Astrocyte (in vitro differentiated cells and primary cell): ENCODE measurements at places on chromosomes 7 and 10. TPM values are rescaled to one million over a fixed set of nuclear protein-coding genes. Genes with fewer than 3 reads are reported as not detected.

DNA sequence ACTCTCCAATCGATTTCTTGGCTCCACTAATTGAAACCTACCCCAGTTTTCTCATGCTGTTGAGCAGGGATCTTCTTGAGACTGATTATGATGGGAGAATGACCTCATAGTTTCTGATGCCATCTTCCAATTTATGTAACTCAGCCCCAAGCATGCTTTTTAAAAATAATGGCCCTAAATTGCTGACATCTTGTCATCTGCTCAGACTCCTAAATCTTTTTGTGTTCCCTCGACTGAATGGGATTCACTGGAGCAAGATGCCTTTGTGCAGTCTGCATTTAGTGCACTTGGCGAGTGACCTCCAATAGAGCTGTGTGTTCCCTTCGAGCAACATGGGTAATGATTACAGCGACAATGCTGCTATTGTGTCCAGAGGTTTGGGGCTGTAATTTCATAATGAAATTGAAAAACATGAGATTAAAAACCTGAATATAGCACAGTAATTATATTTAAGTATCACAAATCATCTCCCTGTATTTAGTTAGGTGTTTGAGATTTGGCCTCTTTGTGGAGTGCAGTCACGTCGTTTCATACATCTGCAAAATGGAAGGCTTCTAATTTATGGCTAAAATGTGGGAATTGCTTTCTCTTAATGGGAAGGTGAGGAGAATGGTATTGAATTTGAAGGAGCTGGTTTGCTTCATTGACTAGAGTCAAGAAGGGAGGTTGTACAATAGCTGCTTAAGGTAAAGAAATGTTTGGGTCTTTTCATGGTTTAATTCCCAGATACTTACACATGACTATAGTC, 192.9 kb downstream of the AUTS2 start:
- DNase-seq = no peak

Gene LRIT1
- total RNA-seq = not detected in 2 replicates

DNA sequence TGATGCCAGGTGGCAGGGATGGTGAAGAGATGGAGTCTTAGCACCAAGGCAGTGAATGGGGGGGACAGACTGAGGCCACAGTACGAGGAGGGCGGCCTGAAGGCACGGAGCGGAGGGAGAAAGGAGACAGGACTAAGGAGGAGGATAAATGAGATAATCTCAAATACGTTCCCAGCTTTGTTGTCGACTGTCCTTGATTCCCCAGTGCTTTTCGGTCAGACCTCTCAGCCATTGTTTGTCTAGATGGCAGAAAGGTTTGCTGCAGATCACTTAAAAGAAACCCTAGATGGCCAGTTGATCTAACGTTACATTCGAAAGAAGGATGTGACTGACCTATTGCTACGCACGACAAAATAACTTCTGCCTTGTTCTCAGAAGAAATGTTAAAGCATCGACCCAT, 479.0 kb downstream of the GATA3 start:
- no peak for DNase-seq

GRCh38 chr7:55325371-55325792, 39.8 kb upstream of the LANCL2 start:
- peak; percentile 95 for DNase-seq

Gene PON3
- not detected in 2 replicates for total RNA-seq

Gene ZNF138
- 3.5 and 5.7 TPM in 2 replicates for total RNA-seq

- DNase-seq = no peak
These were observed 188.6 kb downstream of the CUX1 start for GRCh38 chr7:102005933-102006480.

Gene PNLIP
- not detected in 2 replicates for total RNA-seq

Gene NACAD
- 18.3 and 21.6 TPM in 2 replicates for total RNA-seq

Gene TFEC
- 1.4 and 1.8 TPM in 2 replicates for total RNA-seq

Gene CALN1
- total RNA-seq = not detected in 2 replicates

Gene LRRC72
- not detected in 2 replicates for total RNA-seq

GRCh38 chr7:4634166-4634565, 47.9 kb upstream of the FOXK1 start:
- DNase-seq = peak; percentile 25

Gene OPN1SW
- total RNA-seq = not detected in 2 replicates

Gene ANXA8
- total RNA-seq = 0.55 and 1.0 TPM in 2 replicates

DNA sequence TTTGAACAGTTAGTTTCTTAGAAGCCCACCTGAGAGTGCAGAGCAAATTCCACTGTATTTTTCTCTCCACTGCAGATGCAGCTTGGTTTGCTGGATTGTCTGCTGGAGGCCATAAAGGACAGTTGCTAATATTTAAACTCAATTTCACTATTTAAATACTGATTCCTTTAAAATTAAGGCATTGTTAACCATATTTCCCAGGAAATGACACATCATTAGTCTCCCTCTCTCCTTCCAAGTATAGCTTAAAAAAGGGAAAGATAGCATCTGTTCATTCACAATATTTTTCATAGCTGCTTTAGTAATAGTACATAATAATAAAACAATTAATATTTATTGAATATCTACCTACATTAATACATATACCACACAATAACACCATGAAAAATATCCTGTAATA, 252.9 kb downstream of the HGF start:
- DNase-seq = no peak

- peak; percentile 33 for DNase-seq
These were observed 31.6 kb upstream of the ZNF488 start for GRCh38 chr10:47415520-47416304.

Gene NRG3
- total RNA-seq = 2.1 and 2.3 TPM in 2 replicates

Gene WASHC2C
- total RNA-seq = 39.4 and 39.6 TPM in 2 replicates

DNA sequence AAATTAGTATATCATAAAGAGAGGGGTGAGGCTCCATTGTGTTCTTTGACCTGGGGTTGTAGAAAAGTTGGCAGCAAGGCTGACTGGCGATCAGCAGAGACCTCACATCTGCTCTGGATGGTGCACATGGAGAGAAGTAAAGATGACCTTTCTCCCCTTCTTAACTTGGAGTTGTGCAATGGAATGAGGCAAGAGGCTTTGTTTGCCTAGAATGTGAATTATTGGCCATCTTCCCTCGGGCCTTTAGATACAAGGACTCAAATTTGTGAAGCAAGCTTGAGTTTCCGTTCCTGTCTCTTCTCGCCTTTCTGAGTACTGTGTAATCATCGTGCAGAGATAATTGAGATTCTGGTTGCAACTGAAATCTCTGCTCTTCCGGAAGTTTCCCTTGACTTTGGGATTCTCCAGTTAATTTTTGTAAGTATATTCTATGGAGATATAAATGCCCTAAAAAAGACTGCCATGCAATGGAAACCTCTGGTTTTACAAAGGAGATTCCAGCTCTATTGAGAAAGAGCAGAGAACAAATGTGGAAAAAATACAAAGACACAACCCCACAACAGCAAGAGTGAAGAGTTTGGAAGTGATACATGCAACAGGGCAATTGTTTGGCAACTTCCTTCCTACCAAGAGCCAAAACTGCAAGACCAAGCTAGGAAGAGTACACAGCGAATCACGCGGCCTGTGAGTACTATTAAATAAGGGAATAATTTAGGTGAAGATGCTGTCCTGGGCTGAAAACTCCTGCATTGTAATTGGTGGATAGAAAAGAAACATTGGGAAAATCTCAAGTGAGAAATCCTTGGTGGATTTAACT, 542.3 kb upstream of the NRP1 start:
- no peak for DNase-seq

DNA sequence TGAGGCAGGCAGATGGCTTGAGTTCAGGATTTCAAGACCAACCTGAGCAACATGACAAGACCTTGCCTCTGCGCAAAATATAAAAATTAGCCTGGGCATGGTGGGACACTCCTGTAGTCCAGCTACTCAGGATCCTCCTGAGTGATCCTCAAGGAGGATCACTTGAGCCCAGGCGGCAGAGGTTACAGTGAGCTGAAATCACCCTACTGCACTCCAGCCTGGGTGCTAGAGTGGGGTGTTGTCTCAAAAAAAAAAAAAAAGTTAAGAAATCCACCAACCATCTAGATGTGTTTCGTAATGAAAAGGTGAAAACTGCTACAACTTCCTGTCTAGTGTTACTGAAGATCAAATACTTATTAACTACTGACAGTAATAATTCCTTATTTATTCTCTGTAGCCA, 8.1 kb downstream of the GLCCI1 start:
- no peak for DNase-seq

DNA sequence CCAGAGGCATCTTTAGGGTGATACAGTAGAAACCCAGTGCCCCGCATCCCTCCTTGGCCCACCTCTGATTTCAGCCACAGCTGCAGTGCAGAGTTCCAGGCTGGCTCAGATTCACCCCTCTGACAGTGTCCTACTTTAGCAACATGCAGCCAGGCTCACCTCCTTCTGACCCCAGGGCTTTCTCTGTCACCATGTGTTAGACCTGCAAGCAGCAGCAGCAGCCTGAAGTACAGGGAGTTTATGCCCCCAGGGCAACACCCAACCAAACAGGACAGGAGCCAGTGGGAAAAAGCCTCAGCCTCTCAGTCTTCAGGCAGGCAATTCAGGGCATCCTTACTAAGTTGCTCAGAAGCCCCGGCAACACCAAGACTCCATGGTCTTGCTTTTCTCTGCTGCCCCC, 109.0 kb upstream of the PLXNA4 start:
- no peak for DNase-seq

- DNase-seq = no peak
These were observed 668.2 kb downstream of the KCNMA1 start for GRCh38 chr10:76969366-76969948.

DNA sequence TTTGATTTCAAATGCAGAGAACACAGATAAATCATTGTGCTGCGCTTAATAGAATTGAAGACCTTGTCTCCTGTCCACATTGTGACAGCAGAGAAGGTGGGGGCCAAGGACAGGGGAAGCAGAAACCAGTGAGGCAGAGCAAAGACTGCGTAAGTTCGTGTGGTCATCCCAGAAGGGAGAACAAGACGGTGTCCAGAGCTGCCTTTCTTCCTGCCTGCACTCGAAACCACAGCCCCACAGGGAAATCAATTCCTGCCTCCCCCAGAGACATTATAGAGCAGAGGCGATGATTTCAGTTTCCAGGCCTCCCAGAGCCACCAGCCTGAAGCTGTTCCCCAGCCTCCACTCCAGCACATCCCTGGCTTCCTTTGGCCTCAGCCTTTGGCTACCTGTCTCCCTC, 39.7 kb upstream of the UCN3 start:
- no peak for DNase-seq

DNA sequence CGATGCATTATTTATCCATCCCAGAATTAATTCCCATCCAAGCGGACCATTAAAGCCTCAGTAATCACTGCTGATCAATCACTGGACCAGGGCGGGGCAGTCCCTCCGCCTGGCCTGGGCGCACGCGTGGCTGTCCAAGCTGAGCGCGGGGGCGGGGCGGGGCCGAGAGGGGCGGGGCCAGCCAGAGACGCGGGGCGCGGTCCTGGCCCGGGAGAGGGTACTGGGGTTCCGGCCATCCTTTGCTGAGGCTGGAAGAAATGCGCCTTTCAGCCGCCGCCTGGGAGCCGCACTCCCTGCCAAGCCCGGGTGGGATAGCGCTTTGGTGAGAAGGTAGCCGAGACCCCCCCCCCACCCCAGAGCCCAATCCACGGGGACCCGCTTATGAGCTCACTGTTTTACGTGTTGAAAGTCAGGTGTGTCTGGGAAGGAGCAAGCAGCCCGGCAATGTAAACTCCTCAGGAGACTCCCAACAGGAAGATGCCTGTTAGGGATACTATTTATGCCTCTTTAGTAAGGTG, at the start of gene ARHGAP22:
Gene ARHGAP22, minus strand, starts transcription at position 83 of the 518 bp plus-strand sequence. CDS start 277 bp downstream, outside the sequence.
- DNase-seq = no peak

GRCh38 chr10:14403881-14404623, 73.3 kb upstream of the FRMD4A start:
- peak; percentile 80 for DNase-seq

DNA sequence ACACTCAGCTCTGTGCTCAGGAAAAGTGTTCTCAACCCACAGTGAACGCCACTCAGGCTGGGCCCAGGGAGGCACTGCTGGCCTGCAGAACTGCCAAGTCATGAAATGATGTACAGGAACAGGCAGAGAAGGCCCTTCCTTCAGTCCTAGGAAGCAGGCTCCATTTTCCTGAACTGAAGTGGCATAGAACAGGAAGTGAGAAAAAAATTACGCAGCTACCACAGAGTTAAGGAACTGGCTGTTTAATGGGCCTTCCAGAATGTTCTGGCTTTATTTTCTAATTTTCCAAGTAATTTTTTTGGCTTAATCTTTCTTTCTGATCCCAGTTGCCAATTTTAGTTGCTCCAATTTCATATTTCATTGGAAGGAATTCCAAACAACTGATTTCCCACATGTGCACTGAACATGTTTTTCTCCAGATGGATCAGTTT, 39.3 kb downstream of the LRRC18 start:
- no peak for DNase-seq

DNA sequence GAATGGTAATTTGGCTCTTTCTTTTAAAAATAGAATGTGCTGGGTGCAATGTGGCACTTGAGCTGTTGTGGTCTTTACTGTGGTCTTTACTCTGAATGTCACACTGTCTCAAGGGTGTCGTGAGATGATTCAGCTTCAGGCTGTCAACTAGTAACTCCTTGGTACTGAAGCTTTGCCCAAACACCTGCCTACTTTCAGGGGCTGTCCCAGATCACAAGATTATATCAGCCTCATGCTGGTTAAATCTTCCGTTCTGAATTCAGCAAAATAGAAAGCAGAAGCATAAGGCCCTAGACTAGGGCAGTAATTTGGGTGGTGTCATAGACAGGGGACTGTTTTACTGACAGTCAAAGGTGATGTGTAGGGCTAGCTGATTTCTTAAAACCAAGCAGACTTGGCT, 110.9 kb downstream of the BAMBI start:
- no peak for DNase-seq

DNA sequence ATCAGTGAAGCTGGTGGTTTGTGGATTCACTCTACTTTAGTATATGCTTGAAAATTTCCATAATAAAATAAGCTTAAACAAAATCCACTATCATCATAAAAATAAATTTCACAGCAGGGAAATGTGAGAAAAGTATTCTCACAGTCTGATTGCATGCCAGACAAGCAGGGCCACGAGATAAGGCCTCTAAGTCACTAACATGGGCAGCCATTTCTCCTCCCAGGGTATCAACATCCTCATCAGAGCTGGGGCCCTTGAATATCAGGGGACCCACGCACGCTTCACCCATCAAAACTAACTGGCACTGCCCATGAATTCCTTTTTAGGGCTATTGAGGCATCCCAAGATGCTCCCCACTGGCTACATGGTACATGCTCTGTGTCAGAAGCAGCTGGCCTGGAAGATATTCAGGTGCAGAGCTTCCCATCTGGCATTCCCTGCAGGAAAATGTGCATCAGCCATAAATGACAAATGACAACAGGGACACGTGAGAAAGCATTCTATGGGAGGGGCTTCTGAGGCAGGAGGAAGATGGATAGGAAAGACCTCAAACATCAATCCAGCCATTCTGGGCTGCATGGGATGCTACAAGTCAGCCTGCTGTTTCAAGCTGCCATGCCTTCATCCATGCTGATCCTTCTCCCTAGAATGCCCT, 17.4 kb downstream of the CCDC6 start:
- no peak for DNase-seq

DNA sequence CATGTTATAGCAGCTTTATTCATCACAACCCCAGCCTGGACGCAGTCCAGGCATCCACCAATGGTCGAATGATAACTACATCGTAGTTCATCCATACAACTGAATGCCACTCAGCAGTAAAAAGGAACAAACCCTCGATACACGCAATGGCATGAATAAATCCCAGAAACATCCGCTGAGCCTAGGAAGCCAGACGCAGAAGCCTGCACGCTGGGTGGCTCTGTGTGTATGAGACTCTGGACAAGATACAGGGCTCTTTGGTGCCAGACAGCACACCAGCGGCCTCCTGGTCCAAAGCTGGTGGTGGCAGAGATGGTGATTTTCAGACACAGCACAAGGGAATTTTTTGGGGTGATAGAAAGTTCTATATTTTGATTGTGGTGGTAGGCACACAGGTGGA, 10.0 kb upstream of the CRYGN start:
- DNase-seq = no peak

- no peak for DNase-seq
These were observed 196.9 kb upstream of the CDCA7L start for GRCh38 chr7:22142572-22142971.

Gene OLAH
- total RNA-seq = not detected in 2 replicates

Gene ITPRIP
- total RNA-seq = 21.7 and 21.9 TPM in 2 replicates
